ENCODE measurements at places on chromosomes 5 and 9.

DNA sequence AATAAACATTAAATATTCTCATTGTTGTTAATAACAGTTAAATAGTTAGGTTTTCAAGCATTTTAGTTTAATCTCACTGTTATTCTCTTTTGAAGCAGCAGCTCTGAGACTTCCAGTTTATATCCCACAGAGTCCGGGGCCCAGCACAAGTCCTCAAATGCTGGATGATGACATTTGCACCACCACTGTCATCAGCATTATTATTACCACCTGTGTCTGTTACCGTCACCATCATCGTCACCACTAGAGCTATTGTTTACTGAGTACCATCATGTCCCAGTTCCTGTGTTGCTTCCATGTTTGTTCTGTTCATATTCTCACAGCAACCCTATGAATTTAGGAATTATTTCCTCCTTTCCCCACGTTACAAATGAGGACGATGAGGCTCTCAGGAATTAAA, 169.2 kb upstream of the NR3C1 start:
- DNase-seq: no peak

DNA sequence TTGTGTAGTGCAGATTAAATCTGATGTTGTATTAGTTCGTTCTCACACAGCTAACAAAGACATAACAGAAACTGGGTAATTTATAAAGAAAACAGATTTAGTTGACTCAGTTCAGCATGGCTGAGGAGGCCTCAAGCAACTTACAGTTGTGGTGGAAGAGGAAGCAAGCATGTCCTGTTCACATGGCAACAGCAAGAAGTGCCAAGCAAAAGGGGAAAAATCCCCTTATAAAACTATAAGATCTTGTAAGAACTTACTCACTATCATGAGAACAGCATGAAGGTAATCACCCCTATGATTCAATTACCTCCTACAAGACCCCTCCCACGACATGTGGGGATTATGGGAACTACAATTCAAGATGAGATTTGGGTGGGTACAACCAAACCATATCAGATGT, 238.6 kb upstream of the PRR16 start:
- DNase-seq: no peak

DNA sequence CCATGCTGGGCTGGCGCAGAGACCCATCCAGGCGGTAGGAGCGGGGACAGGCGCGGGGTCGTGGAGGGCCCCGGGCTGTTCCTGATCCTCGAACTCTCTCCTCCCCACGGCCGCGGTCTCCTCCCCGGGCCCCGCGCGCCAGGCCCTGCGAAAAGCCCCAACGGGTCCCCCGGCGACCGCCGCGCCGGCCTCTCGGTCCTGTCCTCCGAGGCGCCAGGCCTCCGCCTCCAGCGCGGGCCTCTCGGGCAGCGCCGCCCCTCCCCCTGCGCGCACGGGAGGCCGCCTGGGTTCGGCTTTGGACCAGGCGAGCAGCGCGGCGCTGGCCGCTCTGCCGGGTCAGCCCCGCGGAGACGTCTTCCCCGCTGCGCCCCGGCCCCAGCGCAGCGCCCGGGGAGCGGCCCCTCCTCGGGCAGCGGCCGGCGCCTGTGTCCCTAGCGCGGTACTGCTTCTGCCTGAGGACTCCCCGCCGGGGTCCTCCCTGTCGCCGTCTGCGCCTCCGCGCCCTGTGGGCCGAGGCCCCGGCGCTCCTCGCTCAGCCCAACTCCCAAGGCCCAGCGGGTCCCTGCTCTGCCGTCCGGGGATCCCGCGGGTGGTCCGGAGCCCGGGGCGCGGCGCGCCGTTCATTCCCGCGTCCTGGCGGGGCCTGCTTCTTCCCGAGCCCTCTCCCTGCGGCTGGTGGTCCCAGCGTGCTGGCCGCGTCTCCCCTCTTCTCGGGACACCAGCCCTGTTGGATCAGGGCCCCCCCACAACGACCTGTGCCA, 13.4 kb downstream of the COL23A1 start:
- no peak for DNase-seq

DNA sequence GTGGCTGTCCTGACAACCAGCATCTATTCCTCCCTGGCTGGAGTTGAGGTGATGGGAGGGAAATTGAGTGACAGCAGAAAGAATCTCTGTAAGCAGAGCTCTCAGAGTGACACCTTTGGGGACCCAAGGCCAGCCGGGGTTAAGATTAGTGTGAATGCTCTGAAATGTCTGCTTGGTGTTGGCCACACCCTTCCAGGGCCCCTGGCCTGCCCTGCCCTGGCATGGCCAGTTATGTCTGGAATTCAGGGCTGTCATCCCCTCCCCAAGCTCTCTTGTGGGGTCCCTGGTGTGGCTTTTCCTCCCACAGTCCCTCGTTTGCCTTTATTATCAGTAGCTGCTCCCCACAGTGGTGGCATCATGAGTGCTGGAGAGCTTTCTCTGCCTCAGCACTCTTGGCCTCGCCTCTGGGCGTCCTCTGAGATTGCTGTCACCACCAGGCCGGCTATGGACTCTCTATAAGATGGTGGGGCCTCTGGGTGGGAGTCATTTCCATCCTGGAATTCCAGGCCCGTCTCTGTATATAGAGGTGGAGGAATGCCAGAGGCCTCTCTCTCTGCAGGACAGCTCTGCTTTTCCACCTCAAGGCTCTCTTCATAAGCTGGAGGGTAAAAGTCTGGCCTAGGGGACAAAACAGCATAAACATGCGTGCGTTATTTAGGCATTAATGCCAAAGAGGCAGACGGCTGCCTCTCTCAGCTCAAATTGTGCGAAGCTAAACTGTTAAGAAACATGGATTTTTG, 3.6 kb downstream of the TMEM252 start:
- DNase-seq: no peak

DNA sequence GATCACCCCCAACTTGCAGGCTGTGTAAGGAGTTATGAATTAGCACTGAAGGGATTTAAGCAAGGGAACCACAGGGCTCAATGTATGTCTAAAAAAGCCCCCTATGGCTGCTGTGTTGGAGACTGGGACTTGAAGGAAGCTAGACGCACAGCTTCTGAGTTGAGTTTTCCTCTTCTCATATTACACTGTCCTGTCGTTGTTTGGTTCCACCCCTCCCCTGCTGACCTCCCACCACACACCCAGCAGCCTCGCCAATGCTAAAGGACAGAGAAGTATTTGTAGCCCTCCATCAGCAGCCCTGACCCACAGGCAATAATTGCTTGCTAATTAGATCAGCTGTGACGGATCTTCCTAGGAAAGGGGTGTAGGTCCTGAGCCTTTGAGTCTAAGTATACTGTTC, 15.1 kb upstream of the CARTPT start:
- no peak for DNase-seq

Measured in stimulated activated CD8-positive, alpha-beta memory T cell treated with anti-CD3 and anti-CD28 coated beads, Interleukin-12 subunit alpha, Interleukin-12 subunit beta, amount 100 ng/mL, for 1 hour (primary cell).